ENCODE measurements at places on chromosomes 11 and 22. TPM values are rescaled to one million over a fixed set of nuclear protein-coding genes. Genes with fewer than 3 reads are reported as not detected.

GRCh38 chr11:114178656-114179055 is 117.5 kb upstream of the NNMT start:
- DNase-seq = no peak

Gene TRIM48
- 0.24 TPM for total RNA-seq

- no peak for DNase-seq
Observed at GRCh38 chr11:121389651-121390050, 62.5 kb upstream of the SORL1 start.

Gene TPBGL
- total RNA-seq = not detected

GRCh38 chr11:117411736-117412135 is 84.1 kb downstream of the CEP164 start:
- no peak for DNase-seq

GRCh38 chr11:19976281-19976941 is 183.9 kb downstream of the DBX1 start:
- no peak for DNase-seq

- DNase-seq = no peak
Observed at GRCh38 chr11:124600621-124601320, 10.5 kb upstream of the PANX3 start.

- DNase-seq = no peak
Observed at GRCh38 chr11:15555161-15555560, 440.4 kb downstream of the INSC start.

DNA sequence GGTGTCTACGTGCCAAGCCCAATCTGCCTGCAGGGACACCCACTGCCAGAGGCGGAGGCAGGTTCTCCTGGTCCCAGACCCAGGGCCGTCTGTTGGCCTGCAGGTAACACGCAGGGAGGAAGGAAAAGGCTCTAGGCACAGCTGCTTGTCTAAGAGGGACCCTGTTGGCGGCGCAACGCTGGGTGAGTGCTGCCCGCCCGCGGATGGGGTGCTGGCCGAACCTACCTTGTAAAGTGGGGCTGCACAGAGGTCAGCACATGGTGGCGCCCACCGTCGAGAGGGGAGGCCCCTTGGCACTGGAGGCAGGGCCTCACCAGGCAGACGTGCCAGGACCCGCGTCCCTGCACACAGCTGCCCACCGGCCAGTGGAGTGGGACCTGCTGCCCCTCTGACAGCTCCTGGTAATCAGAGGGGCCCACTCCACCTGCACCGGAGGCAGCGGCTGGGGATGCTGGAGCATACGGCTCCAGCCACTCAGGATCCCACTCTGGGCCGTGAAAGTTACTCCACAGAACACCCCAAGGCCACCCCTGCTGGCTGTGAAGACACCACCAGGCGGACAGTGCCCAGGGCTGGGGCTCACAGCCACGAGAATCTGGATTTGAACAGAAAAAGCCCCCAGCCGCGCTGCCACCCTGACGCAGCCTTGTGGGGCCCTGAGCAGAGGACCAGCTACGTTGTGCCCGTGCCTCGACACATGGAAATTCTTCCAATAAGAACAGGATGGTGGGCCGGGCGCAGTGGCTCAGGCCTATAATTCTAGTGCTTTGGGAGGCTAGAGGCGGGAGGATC is 24.0 kb downstream of the TBX1 start:
- DNase-seq = no peak

Gene TNNI2
- total RNA-seq = not detected

Gene LSP1
- 2.4 TPM for total RNA-seq

Gene OR2AG1
- total RNA-seq = not detected

Gene APLNR
- total RNA-seq = not detected

DNA sequence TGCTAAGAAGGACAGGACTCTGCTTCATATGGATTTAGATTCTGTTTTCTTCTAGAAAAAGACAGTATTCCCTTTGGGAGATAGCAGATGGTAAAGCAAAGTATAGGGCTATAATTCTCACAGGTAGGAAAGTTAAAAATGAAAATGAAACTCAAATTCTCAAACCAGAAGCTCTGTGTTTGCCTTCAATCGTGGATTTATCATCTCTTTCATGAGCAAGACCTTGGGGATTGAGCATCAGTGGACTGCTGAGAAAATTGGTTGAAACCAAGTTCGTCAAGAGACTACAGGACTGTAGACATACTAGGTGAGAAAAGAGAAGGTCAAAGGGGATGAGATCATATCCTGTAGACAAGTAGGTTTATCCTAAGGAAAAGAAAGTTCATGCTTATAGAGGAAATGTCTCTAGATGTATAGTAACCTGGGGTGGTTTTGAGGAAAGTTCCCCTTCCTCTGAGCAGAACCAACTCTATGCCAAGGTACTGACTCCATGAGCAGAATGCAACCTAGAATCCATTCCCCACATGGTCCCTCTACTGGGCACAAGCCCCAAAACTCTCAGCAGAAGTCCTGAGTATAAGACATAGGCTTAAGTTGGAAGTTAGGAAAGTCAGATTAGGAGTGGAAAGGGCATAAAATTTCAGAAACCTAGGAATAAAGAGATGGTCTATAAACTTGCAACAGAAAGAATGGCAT is 46.5 kb downstream of the SLC5A12 start:
- DNase-seq = no peak

Gene GAL3ST1
- not detected for total RNA-seq

DNA sequence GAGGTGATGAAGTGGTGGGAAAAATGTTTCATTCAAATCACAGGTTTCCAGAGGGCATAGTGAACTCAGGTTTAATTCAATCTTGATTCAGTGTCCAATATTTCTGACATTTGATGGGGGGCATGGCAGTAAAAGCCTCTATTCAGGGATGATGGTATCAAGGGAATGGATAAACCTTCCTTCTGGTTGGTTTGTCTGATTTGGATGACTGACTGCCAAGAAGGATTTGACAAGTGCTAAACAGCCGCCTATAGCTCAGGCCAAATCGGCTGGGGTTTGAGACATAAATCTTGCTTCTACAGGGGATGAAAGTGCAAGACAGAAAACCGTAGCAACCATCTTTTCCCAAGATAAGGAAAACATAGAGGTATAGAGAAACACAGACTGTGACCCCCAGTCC is 121.8 kb upstream of the C11orf87 start:
- no peak for DNase-seq

DNA sequence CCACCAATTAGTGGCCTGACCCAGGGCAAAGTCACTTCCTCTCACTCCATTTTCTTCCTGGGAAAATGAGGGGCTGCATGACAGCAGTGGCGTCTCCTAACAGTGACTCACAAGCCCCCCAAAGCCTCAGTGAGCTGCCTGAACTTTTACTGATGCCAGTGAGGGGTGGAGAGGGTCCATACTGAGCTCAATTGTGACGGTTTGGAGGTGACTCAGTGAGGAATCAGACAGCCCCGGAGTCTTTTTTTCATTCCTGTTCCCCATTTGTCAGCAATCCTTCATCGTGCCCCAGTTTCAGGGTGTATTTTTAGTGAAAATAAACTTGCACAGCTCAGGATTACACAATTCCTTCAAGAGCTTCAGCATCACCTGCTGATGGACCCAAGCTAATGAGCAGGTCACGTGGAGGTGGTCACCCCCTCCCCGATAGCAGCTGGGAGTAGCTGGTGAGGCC is 30.1 kb upstream of the RASD2 start:
- peak; percentile 33 for DNase-seq

DNA sequence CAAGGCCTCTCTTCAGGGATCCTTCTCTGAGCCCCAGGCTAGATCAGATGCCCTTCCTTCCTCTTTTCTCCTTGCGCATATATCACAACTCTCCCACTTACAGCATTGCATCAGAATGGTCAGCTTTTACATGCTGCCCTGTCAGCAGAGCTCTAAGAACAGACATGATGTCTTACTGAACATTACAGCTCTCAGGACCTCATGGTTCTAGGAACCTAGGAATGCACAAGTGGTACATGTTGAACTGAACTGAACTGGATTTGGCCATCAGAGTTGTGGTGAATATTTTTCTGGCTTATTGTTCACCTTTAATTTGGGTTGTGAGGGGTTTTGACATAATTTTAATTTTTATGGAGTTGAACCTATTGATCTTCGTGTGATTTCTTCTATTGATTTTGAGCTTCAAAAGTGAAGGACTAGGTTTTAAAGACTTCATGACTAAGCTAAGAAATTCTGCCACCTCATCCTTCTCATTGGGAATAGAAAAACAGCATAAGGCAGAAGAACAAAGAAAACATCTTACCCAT is 37.7 kb upstream of the SPON1 start:
- DNase-seq = no peak

Gene SLCO2B1
- total RNA-seq = 0.60 TPM

GRCh38 chr11:102476069-102476468 is 23.5 kb upstream of the TMEM123 start:
- DNase-seq = no peak

DNA sequence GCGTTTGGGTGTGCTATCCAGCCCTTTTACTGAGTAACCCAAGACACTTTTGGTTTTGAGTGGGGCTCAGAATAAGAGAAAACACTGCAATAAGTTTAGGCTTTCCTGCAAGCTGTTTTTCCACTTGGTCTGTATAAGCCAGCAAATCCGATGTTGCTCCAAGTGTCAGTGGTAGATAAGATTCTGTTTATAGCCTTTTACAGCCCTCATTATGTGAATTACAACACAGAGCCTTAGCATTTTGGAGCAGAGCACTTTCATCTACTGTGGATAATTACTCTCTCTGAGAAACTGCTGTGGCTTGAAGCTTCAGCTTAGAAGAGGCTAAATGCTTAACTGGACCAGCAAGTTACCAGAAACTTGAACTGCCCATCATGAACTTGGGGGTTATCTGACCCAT is 601.1 kb downstream of the JRKL start:
- DNase-seq = no peak

Measured in RPMI7951 (cell line).